ENCODE measurements at places on chromosomes 4 and X. TPM values are rescaled to one million over a fixed set of nuclear protein-coding genes. Genes with fewer than 3 reads are reported as not detected.

DNA sequence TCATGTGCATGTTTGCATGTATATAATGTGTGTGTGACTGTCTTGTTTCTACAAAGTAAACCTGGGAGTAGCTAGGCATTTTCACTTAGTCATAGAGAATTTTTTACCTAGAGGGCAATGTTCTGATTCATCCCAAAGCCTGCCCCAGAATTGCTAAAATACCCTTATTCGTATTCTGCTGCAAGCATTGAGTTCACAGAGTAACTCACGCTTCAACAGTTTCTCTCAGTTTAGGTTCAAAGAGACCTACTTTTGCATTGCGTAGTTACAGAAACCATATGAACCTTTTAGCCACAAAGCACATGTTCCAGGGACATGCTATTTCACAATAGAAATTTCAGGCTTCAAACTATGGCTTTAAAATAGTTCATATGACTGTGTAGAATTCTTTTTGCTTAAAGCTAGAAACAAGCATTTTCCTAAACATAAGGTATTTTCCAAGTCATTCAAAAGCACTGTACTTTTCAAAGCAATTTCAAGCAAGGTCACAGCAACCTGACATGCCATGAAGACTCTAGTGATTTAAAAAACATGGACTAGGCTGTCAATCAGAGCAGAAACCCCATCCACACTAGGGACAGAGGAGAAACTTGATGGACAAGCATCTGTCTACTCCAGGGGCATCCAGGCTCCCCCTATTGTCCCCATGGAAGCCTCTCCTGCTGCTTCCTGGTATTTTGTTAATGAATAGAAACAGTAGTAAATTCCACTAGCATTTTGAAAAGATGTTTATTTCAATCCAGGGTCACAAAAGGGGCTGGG lies 81.5 kb upstream of the MAPK10 start:
- no peak for DNase-seq

TXK gene
- total RNA-seq: 1.6 TPM

- DNase-seq: no peak
These were observed 36.0 kb downstream of the SORBS2 start for GRCh38 chr4:185775792-185776555.

- no peak for DNase-seq
These were observed 72.6 kb upstream of the ADAMTS3 start for GRCh38 chr4:72641611-72642010.

UNC5C gene
- total RNA-seq: 0.35 TPM

MXD4 gene
- 61.3 TPM for total RNA-seq

- DNase-seq: no peak
These were observed 2.2 kb upstream of the FMR1NB start for GRCh38 chrX:147978931-147979330.

GRCh38 chr4:81166458-81167160 lies 48.4 kb downstream of the PRKG2 start:
- DNase-seq: no peak

DNA sequence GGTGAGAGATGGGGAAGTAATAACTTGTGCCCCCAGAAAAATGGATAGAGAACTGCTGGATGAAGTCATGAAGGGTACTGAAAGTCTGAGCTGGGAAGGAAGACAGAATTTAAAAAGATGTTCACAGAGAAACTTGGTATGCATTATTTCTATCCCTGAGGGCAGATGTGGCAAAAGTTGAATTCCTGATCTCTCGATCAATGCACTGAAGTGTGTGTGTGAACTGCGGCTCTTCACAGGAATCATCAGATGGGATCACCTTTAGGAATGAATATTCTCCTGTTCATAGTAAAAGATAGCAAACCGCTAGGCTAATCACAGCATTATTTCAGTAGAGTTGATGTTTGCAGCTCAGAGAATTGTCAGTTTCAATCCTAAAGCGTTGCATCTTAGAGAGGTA lies 86.4 kb downstream of the ELOVL6 start:
- DNase-seq: no peak

DNA sequence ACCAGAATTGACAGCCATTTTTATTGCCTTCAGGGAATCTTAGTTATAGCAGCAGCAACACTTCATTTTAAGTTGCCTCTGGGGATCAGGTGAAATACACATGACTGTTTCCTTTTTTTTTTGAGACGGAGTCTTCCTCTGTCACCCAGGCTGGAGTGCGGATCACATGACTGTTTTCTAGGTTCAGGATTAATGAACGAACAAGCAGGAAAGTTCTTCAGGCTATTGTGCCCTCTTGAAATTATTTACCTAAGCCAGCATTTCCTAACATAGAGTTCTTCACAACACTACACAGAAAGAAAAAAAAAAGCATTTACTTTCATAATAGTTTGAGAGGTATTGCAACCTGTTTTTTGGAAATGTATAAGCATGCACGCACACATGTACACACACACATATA lies 2032.8 kb downstream of the PCDH7 start:
- DNase-seq: no peak

DNA sequence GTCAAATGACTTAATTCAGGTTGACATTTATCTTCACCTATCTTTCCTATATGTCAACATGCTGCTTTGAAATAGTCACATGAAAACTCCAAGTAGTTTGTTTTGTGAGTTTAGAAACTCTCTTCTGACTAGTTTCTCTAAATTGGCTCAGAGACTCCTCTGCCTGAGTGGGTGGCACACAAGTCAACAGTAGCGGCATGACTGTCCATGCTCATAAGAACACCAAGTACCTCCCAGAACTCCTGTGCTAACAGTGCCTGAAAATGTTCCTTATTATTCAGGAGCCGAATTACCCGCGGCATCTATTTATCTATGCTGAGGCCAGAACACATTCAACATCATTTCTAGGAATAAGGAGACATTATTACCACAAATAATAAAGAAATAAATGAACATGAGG lies 116.3 kb downstream of the SORBS2 start:
- no peak for DNase-seq

PSAPL1 gene
- total RNA-seq: not detected
